Occipital lobe (tissue), 3 donors: ENCODE measurements at places on chromosomes 12 and 14. TPM values are rescaled to one million over a fixed set of nuclear protein-coding genes. Genes with fewer than 3 reads are reported as not detected.
A peak's percentile ranks its signal among the peaks of the same experiment; 100 is the strongest.

DNA sequence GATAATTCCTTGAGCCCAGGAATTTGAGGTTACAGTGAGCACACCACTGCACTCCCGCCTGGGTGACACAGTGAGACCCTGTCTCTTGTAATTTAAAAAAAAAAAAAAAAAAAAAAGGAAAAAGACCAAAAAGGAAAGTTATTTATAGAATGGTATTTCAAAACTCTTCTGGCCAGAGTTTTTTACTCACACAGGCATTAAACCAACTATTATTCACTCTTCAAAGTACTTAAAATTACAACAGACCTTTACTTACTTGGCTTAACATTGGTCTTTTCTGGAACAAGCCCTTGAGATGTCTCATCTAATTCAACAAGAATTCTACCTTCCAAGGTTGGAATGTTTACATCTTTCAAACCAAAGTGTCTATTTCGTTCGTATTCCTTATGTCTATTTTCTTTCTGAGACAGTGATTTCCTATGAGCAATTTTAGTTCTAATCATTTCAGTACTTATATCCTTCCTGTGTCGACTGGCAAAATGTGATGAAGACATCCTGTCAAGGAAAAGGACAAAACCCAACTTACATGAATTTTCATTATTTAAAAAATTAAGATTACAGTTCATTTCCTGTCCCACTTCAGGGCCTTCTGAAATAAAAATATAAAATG is 2.6 kb downstream of the DLGAP5 start:
- DNase-seq: no peak

- DNase-seq: peak; percentile 61
Observed at GRCh38 chr14:75279153-75279762, 630 bp downstream of the FOS start.

DNA sequence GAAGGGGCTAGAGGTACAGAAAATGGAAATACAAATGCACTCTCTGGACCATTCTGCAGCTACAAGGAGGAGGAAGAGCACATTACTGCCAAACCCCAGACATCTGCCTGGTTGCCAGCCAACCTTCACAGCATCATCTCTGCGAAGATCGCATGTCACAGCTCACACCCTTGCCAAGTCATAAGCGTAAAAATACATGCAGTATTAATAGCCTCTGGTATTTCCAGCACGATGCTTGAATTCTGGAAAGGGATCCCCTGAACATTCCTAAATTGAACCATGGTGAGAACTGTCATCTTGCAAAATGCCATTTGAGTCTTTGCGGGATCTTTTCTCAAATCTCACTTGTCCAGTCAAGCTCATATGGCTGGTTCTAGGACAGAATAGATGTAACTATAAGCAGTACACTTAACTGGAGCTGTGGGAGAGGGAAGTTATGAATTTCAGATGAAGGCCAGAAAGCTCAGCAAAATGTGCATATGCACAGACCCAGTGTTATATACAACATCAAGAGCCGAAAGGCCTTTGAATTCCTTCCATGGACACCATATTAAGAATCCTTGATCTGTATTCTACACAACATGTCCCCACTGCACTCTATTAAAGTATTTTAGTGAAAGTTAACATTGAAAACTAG is 211.6 kb downstream of the DUSP6 start:
- DNase-seq: peak; percentile 27

DNA sequence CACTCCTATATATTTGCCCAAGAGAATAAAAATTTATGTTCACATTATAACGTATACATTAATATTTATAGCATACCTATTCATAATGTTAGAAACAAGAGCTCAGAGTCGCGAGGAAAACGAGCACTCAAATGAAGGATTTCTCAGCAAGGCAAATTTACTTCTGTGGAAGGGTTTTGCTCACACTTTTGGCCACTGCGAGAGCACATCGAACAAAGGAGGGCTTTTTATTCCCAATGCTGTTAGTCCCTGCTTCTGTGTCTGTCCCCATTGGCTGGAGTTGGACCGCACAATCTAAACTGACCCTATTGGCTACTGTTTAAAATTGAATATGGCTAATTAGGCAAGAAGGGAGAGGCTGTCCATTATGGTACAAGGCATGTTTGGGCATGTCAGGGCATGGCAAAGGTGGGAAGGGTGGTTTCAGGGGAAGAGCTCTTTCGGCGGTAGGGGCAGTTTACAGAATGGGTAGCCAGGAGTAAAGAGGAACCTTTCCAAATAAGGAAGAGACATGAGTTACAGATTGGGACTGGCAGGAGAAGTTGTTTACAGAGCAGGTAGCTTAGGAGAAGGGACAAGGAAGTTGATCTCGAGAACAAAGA is 702.9 kb downstream of the TRHDE start:
- DNase-seq: no peak

GRCh38 chr14:74705613-74706500 is 7.0 kb downstream of the AREL1 start:
- no peak for DNase-seq

DNA sequence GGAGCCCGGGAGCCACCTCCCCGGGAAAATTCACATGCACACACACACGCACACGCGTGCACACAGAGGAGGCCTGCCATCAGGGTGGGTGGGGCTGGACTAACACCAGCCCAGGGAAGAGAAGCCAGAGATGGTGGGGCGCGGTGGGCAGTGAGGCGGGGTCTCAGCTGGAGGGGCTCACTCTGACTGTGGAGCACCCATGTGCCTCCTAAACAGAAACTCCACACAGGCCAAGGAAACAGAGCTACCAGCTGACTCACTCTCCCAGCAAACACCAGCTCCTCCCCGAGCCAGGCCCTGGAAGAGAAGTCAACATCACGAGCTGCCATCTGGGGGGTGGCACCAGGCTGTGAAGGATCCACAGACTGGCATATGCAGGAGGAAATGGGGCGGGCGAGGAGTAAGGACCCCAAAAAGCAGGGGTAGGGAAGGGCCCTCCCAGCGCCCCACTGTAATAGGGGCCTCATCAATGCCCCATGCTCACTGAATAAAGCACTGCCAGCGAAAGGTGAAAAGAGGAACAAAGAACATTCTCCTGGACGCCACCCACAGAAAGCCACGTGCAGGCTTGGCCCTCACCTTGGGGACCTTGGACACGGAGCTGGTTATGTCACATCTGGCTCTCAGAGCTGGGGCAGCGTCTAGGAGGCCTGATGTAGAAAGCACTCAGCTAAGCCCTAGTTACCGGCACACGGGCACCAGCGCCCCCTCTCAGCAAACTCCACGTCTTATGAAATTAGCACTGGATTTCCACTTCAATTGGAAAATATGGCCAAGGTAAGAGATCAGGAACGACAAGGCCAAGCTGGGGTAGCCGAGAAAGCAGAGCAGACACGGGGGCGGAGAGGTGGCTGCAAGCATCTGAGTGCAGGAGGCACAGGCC is 8.4 kb upstream of the INF2 start:
- peak; percentile 86 for DNase-seq

DNA sequence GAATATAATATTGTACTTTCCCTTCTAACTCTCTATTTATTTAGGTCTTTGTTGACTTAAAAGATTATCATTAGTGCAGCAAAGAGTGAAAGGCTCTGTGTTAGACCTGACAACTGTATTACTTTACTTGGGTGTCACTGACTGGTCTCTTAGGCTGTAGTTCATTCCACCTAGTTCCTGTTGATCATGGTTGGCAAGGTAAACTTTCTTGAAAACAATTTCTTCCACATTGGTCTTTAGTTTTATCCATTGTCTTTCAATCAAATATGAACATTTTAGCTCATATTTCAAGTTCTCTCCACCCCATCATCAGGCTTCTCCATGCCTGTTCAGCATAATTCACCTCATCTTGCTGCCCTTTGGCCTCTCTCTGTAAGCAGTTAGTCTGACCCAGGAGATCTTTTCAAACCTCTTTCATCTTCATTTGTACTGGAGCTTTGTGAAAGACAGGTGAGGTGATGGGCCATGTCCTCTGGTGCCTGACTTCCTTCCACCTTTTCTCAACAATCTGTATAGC is 32.1 kb upstream of the PPM1H start:
- no peak for DNase-seq

- no peak for DNase-seq
Observed at GRCh38 chr14:75748336-75748735, 87.3 kb downstream of the TTLL5 start.

DNA sequence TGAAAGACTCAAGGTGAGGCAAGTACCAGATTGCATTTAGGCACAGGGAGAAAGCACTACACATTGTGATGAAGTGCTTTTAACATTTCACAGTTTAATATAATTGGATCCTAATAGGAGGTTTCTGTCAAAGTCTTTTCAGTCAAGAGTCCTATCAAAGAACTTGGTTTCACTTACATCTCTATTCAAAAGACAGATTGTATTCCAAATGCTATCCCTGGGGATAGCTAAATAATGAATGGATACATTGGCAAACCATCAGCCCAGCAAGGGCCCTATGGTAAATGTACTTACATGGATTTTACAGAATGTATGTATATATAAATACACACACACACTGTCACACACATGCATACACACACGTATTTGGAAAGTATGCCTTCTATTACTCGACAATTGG is 655.5 kb upstream of the FLRT2 start:
- no peak for DNase-seq

DNA sequence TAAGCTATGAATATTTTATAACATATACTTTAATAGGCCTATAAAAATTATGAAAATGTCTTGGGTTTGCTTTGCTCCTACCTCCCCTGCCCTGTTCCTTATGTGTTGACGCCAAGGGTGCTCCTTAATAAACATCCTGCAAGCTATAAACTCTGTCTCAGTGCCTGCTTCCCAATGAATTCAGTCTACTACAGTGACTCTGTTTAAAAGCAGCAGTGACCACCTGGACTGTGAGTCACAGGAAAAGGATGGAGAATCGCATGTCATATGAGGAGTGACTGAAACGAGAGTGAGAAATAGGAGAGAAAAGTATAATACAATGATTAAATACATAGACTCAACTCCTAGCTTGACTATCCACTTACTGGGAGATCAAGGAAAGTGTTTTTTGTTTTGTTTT is 41.1 kb upstream of the CFAP54 start:
- DNase-seq: no peak

GRCh38 chr12:94098466-94098865 is 49.9 kb upstream of the PLXNC1 start:
- DNase-seq: no peak

DNA sequence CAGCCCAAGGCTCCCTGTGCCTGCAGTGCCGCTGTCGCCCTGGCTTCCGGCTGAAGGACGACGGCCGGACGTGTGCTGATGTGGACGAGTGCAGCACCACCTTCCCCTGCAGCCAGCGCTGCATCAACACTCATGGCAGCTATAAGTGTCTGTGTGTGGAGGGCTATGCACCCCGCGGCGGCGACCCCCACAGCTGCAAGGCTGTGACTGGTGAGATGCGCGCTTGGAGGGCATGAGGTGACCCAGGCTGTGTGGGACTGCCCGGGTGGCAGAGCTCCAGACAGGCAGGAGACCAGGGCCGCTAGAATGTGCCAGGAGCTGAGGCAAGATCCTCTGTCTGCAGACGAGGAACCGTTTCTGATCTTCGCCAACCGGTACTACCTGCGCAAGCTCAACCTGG is 19.6 kb upstream of the NXPH4 start:
- no peak for DNase-seq

DNA sequence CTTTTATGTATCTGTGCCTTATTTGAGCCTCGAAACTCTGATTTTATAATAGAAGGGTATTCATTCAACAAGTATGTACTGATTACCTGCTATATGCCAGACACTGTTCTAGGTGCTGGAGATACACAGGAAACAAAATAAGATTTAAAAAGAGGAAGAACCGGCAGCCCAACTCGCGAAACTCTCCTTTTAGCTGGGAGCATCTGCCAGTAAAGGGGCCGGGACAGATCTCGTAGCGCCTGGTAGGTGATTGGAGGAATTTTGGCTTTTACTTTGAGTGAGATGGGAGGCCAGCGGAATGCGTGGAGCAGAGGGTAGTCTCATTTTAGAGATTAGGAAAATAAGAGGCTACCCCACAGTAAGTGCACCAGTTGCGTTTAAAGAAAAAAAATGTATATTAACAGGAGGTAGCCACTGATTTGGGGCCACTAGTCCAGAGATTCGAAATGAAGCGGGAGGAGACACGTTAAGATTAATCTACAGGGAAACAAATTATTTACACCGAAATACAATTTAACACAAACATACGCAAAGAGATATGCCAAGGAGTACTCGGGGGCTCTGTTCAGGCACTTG is 520 bp upstream of the MON2 start:
- peak; percentile 4 for DNase-seq

DNA sequence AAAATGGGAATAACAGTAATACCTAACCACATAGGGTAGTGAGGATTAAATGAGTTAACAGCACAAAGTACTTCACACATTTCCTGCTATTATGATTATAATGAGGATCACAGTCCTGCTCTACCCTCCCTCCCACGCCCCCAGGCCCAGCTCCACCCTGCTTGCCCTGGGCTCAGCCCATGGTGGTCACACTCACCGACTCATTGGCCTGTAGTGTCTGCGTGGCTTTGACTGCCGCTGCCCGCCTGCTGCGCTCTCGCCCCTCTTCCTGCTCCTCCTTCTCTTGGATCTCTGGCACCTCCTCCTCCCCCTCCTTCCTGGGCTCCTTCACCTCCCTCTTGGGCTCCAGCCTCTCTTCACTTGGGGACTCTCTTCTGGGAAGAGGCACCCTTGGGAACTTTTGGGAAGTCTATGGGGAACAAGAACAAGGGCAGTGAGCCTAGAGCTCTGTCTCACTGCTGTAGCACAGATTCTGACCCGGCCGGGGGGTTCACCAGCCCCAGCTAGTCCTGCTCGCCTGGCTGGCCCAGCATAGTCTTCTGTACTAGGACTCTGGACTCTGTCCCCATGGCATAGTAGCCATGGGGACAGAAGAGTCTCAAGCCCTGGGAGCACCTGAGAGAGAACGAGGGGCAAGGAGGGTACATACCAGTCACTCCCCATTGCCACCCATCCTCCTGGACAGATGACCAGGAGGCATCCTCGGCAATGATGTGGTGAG is 7.1 kb upstream of the PNMA1 start:
- DNase-seq: no peak

- no peak for DNase-seq
Observed at GRCh38 chr14:105163040-105163742, 5.4 kb downstream of the JAG2 start.

- no peak for DNase-seq
Observed at GRCh38 chr12:26239852-26240815, 44.8 kb downstream of the SSPN start.

- no peak for DNase-seq
Observed at GRCh38 chr12:107448198-107448597, 237.4 kb upstream of the PWP1 start.

DNA sequence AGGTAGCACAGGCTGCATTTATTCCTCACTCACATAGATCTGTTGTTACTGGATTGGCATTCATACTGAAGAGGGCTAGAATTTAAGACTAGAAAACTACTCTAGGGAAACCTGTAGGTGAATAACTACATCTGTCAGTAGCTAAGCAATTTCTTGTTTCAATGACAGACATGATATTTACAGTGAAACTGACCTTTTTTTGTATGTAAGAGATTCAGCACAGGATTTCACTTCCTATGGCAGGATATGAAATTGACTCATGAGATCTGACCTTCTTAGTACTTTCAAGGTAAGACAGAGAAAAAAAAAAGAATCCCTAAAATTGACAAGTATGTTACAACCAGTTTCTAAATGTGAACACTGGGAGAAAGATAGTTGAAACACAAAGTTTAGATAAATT is 189.8 kb upstream of the SLC16A7 start:
- DNase-seq: no peak

The OR6C2 gene
- not detected for total RNA-seq

The VDR gene
- total RNA-seq: not detected

The KRT75 gene
- total RNA-seq: not detected

The GUCY2C gene
- total RNA-seq: under 0.01 TPM

The ERBB3 gene
- total RNA-seq: 2.2 TPM

The KCNH5 gene
- 23.9 TPM for total RNA-seq

The SYT10 gene
- 0.31 TPM for total RNA-seq

The EML5 gene
- total RNA-seq: 30.3 TPM

The ACVRL1 gene
- 11.5 TPM for total RNA-seq

The SLC17A8 gene
- 1.2 TPM for total RNA-seq

The GALNT8 gene
- total RNA-seq: 43.5 TPM
